Stimulated activated CD8-positive, alpha-beta memory T cell treated with anti-CD3 and anti-CD28 coated beads, Interleukin-15, amount 100 ng/mL, for 48 hours (primary cell): ENCODE measurements at places on chromosomes 13 and 19.

- no peak for DNase-seq
Measured at GRCh38 chr13:73657821-73658540, 476.2 kb downstream of the KLF12 start.

- DNase-seq: no peak
Measured at GRCh38 chr13:97573011-97573410, 139.0 kb downstream of the RAP2A start.

- peak; percentile 59 for DNase-seq
Measured at GRCh38 chr13:52455677-52456041, 381 bp downstream of the CKAP2 start.

- peak; percentile 15 for DNase-seq
Measured at GRCh38 chr19:45179072-45179891, 698 bp downstream of the BLOC1S3 start.

DNA sequence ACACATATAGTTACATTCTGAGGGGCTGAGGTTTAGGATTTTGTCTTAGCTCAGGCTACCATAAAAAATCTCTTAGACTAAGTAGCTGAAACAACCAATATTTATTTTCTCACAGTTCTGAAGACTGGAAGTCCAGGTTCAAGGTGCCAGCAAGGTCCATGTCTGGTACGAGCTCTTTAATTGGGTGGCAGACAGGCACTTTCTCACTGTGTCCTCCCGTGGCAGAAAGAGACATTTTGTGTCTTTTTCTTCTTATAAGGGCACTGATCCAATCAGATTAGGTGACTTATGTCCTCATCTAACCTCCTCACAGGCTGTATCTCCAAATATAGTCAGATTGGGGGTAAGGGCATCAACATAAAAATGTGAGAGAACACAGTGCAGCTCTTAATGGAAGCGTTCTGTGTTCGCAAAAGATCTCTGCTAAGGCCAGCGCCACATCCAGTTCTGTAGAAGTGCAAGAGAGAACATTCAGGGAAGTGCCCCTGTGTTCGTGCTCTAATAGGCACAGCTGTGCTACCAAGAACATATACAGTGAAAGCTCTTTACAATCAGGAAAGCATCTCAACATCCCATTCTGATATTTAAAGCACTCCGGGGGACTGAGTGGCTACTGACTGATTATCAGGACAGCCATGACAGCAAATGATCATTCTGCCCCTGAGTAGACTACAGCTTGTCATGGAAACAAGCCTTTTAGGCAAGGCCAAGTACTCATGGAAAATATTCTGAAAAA lies 819.2 kb downstream of the LIG4 start:
- no peak for DNase-seq

- no peak for DNase-seq
Measured at GRCh38 chr19:33756177-33756576, 40.5 kb upstream of the KCTD15 start.

DNA sequence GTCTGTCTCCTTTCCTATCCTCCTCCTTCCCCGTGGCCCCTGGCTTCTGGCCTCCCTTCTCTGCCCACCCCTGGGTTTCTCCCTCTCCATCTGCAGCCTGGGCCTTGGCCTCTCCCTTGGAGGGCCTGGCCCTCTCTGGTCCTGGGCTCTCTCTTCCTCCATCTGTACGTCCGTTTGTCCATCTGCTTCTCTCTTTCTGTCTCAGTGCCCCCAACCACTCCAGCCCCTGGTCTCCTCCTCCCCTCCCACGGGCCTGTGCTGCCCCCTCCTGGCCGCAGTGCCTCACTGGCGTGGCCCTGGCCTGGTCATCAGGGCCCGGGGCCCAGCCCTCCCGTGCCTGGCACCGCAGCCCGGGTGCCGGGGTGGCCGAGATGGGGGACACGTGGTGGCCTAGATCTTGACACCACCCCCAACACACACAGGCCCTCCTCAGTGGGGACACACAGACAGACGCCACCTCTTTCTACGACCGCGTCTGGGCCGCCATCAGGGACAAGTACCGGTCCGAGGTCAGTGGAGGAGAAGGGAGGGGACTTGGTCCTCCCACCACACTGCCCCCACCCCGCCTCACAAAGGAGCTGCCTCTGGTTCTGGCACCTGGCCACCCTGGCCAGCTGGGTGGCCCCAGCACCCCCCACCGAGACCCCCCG lies 11.3 kb downstream of the PRKCSH start:
- no peak for DNase-seq

- DNase-seq: no peak
Measured at GRCh38 chr19:52206481-52206880, 16.6 kb downstream of the PPP2R1A start.

DNA sequence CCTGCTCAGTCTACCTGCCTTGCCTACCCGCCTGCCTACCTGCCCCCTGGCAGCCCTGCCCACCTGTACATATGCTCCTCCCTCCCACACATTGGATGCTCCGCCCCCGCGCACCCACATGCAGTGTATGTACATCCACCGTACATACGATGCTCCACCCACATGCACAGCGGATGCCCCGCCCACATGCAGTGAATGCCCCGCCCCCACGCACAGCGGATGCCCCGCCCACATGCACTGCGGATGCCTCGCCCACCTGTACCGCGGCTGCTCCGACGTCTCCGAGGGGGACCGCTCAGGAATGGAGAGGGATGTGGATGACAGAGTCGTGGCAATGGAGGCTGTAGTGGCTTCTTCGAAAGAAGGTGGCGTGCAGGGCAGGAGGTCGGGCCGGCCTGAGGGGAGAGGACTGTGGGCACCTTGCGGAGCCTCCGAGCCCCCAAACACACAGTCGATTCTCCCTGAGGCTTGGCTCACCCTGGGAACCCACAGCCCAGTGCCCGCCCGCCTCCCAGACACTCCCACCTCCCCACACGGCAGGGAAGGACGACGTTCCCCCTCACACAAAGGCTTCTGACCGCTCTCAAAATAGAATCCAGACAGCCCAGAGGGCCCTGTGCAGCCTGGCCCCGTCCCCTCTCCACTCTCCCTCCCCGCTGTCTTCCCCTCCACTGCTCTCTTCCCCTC lies 16.5 kb upstream of the CACTIN start:
- DNase-seq: no peak
